ENCODE measurements at places on chromosomes 2 and 18.

- no peak for DNase-seq
These were observed 148.0 kb upstream of the KCTD1 start for GRCh38 chr18:26696308-26696707.

- peak; percentile 79 for DNase-seq
These were observed 84.7 kb downstream of the EHD3 start for GRCh38 chr2:31318361-31319336.

GRCh38 chr2:216375286-216375685 is 3.0 kb upstream of the MARCHF4 start:
- no peak for DNase-seq

GRCh38 chr2:20339012-20339411 is 11.6 kb downstream of the PUM2 start:
- DNase-seq = no peak

GRCh38 chr2:151827564-151828142 is 568 bp downstream of the ARL5A start:
- no peak for DNase-seq

- no peak for DNase-seq
These were observed 144.1 kb downstream of the PRPF40A start for GRCh38 chr2:152573168-152573567.

DNA sequence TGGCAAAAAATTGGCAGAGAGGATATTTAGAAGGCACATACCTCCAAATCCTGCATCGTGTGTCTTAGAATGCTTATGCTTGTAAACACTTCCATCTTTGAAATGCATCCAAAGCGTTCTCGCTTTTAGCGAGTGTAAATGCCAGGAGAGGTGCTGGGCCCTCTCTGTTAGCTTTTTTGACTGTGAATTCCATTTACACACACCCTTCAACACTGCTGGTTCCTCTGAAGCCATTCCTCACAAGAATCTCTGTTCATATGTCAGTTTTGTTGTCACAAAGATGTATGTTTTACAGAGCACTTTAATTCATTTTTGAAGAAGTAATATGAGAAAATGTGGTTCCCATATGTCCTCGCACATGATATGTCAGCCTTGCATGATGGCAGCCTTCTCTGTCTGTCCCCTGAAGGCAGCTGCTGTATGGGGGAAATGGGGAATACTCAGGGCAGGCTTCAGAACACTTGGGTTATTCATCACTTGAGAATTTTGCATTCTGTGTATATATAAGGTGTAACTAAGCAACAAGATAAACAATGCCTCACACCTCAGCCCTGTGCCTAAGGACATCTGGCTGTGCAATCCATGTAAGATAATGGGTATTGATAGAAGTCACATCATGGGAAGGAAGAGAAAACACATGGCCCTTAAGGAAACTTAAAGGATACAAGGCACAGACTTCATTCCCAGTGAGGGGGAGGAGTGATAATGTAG is 52.3 kb downstream of the RAB27B start:
- no peak for DNase-seq

- peak; percentile 62 for DNase-seq
These were observed 74.3 kb downstream of the SNTG2 start for GRCh38 chr2:1024981-1025380.

DNA sequence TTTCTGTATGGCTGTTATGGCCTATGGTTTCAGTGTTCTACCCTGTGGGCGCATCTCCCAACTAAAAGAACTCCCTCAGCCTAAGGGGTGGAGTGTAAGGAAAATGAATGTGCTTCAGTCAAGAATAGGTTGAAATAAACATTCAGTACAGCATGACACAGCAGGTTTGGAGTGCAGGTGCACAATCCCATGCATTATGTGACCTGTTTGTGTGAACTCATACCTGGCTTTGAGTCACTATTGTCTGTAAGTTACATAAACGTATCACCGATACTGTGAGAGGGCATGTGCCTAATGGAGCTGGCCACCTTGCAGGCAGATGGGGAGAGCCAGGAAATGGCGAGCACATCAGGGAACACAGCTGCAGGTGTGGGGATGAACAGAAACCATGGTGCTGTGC is 216.0 kb downstream of the DSEL start:
- no peak for DNase-seq

DNA sequence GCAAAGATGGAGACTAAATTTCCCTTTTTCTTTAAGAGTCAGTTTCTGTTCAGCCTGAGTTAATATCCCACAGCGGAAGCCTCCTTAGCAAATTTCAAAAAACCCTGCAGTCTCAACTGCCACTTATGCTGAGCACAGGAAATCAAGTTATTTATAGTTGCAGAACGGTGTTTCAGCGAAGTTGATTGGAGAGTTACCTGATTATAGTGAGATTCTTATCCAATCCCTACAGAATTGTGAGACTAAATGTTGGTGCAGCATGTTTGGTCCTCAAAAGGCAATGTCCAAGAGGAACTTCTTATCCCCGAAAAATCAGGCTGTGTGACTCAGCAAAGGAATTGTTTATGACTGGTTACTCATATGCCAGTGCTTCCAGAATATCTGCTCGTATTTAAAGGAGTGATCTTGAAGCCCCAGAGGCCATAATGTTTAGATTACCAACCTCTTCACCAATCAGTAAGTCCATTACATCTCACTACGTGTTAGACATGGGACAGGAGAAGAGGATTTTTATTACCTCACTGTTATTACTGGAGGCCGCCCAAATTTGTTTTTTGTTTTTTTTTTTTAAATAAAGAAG is 67.9 kb downstream of the LRRFIP1 start:
- DNase-seq = no peak

GRCh38 chr2:129812071-129812470 is 167.4 kb upstream of the RAB6C start:
- DNase-seq = no peak

GRCh38 chr2:88845772-88846661 is 154.5 kb downstream of the RPIA start:
- DNase-seq = no peak

Data from smooth muscle cell of the brain vasculature (primary cell).